NCI-H460 (cell line): ENCODE measurements at places on chromosomes 7 and 10.

GRCh38 chr7:150753826-150754603, 16.8 kb downstream of the GIMAP5 start:
- DNase-seq: no peak

GRCh38 chr7:7789551-7789988, 71.2 kb upstream of the RPA3 start:
- no peak for DNase-seq

DNA sequence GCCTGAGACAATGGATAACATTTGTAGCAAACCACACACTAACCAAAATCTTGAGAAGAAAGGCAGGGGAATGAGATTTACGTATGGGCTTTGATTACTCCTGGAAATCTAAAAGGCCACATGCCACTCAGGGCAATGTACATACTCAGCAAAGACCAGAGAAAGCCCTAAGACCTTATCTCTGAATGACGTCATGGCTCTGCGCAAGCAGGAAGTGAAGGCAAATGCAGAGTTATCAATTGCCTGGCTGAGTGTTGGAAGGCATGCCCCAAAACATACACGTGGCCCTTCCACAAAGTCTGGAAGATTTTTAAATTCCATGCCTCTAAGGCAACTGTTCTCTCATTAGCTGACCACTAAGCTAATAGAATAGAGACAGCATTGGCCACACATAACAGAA, 90.9 kb upstream of the NRBF2 start:
- no peak for DNase-seq

DNA sequence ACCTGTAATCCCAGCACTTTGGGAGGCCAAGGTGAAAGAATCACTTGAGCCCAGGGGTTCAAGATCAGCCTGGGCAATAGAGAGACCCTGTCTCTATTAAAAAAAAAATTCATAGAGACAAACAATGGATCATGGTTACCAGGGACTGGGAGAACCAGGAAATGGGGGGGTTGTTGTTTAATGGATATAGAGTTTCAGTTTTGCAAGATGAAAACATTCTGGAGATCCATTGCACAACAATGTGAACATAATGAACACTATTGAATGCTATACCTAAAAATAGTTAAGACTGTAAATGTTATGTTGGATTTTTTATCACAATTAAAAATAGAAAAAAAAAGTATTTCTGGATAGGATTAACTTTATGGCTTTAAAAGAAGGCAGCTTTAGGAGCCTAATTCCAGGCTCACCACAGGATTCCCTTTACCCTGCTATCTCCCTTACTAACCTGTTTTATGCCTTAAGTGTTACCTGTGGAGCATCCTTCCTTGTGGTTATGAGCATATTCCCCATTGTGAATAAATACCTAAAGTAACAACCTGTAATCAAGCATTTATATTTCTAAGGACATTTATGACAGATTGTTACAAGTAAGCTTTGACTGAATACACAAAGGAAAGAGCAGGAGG, 45.1 kb upstream of the SGCE start:
- no peak for DNase-seq

DNA sequence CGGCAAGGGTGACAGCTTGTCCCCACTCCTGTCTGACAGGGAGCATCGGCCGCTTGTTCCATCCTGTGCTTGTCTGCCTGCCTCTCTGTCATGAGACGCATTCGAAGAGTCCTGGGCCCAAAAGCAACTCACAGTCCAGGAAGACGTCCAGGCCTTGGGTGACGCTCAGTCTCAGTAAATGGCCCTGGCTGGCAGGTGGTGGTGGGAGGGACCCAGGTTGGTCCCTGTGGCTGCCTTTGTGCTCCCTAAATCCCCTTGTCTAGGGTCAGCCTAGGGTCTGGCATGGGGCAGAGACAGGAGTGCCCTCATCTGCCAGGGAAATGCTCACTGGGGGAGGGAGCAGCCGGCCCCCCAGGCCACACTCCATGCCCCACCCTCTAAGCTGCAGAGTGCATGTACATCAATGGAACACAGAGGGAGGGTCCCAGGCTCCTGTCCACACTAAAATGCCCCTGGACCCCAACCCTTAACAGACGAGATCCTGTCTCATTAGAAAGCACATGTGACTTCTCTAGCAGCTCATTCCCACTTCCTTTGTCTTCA, 295.2 kb upstream of the ZNF32 start:
- DNase-seq: no peak

- DNase-seq: no peak
These were observed 149.9 kb downstream of the NEURL1 start for GRCh38 chr10:103643381-103643780.

GRCh38 chr7:137934176-137934826, 67.6 kb downstream of the CREB3L2 start:
- no peak for DNase-seq
